Urinary bladder (tissue), 4 donors: ENCODE measurements at places on chromosomes 13 and 19. TPM values are rescaled to one million over a fixed set of nuclear protein-coding genes. Genes with fewer than 3 reads are reported as not detected.

GRCh38 chr19:17755443-17755890 lies 4.2 kb downstream of the FCHO1 start:
- no peak for DNase-seq

The TMEM59L gene
- polyA plus RNA-seq, result 5.5 TPM

- no peak for DNase-seq
These were observed 46.8 kb upstream of the FNDC3A start for GRCh38 chr13:48928757-48929430.

- no peak for DNase-seq
These were observed 5.4 kb upstream of the NTN5 start for GRCh38 chr19:48678201-48678600.

GRCh38 chr13:28448651-28449358 lies 46.1 kb downstream of the FLT1 start:
- DNase-seq, result no peak
